ENCODE measurements at places on chromosomes 7 and 10.

GRCh38 chr7:12358694-12359093 is 45.0 kb downstream of the VWDE start:
- no peak for DNase-seq

DNA sequence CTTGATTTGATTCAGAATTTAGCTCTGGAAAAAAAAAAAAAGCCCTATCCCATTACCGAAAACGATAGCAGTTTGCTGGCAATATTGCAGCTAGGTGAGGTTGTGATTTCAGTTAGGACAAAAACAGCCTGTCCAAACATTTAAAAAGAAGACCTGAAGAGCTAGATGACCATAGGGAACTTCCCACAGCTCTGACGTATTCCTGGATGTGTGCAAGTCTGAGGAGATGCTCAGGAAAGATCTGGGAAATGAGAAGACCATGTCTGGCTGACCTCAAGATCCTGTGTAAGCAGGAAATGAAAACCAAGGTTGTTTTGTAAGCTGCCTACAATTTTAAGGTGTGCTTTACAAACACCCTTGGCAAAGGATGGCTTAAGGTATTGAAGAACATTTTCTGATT is 88.7 kb downstream of the RAMP3 start:
- DNase-seq: no peak

GRCh38 chr10:46298477-46299285 is 11.9 kb downstream of the ANTXRL start:
- peak; percentile 59 for DNase-seq

GRCh38 chr10:75924309-75924902 is 493.0 kb downstream of the LRMDA start:
- DNase-seq: no peak

GRCh38 chr10:48526011-48526821 is 78.7 kb downstream of the ARHGAP22 start:
- DNase-seq: no peak

DNA sequence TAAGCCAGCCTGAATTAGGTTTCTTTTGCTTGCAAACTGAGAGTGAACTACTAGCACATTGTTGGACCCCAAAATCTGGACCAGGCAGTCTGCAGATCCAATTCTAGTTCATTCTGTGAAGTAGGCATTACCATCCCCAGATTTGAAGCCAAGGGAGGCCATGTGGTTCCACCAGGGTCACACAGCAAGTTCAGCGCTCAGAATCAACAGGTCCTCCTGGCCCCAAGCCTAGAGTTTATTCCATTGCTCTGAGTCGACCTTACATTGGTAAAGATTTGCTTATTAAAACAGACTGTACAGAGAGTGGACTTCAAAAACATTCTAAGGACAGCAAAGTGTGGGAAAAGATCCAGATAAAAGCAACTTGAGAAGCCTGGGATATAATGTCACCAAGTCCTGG is 50.9 kb downstream of the AFAP1L2 start:
- no peak for DNase-seq

- DNase-seq: no peak
These were observed 110.6 kb downstream of the CLEC2L start for GRCh38 chr7:139634087-139634486.

DNA sequence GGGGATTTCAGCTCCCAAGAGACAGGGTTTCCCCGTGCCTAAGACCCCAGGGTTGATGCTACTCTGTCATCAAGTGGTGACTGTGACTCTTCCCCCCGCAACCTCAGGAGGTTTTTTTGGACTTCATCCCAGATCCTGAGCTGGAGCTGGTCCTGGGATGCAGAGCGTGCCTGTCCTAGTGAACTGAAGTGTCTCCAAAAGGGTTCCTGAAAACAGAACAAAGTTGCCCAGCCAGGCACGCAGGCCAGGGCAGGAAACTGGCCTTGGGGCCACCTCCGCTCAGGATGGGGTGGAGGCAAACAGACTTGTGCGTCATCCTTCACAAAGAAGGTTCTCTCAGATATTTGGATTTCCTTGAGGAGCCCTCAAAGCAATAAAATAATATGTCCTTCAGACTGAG is 118.9 kb downstream of the ITIH5 start:
- DNase-seq: no peak

DNA sequence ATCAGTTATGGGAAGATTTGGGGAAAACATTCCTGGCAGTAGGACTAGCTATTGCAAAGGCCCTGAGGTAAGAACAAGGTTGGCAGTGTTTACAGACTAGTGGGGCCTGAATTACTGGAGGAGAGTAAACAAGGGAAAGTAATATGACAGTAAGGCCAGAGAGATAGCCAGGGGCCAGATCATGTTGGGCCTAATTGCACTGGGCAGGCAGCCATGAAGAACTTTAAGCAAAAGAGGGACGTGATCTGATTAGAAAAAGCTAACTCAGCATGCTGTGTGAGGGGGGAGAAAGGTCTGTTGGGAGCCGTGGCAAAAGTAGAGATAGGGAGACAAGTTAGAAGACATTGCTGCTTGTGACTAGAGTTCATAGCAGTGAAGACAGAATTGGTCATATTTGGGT is 9.2 kb downstream of the NUP42 start:
- DNase-seq: no peak

DNA sequence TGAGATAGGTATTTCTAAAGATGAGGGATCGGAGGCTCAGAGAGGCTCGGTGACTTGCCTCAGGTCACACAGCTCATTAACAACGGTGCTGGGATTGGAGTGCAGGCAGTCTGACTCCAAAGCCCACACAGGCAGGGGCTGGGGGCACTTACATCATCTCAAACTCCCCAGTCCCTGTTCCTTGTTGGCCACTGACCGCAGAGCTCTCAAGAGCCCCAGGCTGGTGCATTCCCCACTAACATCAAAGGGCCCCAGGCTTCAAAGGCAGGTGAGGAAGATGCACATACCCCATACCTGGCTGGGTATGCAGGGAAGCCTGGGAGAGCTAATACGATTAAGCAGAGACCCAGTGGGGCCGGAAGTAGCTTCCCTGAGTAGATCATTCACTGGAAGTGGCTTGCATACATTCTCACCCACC is 13.7 kb upstream of the NODAL start:
- no peak for DNase-seq
